IPS DF 19.7 (cell line): ENCODE measurements at places on chromosomes 6 and 20.

DNA sequence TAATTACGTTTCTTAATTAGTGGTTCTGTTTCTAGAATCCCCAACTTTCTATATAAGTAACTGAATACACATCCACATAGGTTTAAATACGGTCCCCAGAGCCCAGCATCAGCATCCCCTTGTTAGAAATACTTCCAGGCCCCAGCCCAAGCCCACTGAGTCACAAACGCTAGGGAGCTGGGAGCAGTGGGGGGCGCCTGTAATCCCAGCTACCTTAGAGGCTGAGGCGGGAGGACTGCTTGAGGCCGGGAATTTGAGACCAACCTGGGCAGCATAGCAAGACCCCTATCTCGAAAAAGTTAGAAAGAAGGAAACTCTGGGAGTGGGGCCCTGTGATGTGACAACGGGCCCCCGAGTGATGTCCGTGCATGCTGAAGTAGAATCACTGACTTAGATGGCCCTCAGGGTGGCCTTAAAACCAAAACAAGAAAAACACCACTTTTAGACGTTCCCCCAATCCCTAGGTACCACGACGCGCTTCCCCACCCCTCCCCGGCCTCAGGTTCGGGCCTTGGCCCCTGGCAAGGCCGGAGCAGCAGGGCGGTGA lies 1.3 kb upstream of the PPP1R3G start:
- DNase-seq, result no peak

GRCh38 chr6:166667796-166668610 lies 41.0 kb upstream of the RPS6KA2 start:
- no peak for DNase-seq

DNA sequence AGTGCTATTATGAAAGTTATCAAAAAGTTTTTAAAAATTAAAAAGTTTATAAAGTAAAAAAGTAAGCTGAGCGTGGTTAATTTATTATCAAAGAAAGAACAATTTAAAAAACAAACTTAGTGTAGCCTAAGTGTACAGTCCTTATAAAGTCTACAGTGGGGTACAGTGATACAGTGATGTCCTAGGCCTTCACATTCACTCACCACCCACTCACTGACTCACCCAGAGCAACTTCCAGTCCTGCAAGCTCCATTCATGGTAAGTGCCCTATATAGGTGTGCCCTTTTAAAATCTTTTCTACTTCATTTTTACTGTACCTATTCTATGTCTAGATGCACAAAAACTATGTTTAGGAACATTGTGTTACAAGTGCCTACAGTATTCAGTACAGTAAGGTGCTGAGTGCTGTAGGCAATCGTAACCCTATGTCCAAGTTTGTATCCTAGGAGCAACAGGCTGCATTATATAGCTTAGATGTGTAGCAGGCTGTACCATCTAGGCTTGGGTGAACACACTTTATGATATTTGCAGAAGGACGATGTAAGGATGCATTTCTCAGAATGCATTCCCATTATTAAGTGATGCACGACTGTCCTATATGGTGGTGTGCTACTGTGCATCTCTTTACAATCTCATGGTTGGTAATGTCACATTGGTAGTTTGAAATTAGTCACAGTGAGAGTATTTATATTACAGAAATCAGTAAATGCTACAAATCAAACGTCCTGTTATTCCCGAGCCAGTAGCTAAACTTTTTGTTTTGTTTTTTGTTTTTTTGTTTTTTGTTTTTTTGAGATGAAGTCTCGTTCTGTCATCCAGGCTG lies 158.3 kb downstream of the GMPR start:
- DNase-seq, result no peak

DNA sequence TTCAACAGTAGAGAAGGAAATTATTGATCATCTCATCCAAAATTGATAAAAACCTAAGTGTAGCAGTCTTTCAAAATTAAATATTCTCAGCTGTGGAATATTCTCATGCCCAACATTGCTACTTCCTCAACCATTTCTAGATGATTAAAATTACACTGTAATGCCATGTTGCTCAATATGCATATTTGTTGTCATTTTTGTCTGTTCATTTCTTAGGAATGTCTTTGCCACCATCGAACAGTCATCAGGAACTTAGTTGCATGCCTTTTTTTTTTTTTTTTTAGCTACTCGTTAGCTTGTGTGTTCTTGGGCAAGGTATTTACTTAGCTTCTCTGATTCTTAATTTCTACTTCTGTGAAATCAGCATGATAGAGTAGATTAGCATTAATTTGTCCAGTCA lies 188.6 kb downstream of the DTNBP1 start:
- DNase-seq, result no peak

DNA sequence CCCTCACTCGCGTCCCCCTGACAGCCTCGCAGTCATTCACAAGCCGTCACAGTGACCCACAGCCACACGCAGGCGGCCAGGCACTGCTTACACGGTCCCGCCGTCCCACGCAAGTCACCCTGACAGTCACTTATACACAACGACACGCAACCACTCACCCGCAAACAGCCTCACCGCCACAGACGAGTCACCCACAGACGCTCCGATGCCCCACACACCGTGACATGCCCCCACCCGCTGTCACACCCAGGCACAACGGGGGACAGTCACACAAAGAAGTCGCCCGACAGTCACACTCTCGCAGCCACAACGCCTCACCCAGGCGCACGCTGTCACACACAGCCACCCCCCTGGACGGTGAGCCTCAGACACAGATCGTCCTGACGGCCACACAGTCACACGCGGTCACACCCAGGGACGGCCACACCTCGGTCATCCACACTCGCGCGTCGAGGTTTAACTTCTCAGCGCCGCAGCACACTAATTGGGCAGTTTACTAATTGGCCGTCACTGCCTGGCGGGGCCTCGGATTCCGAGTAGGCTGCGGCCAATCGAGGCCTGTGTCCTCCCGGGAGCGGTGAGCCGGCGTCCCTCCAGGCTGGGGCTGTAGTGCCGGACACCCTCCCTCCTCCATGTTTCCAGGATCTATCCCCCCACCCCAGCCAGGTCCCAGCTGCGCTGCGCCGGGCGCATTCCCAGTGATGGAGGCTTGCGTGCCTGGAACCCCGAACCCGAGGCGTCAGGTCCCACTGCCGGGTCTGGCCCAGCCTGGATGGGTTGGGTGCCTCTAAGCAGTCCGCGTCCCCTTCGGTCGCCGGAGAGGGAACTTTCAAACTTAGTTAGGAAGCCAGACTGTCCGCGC lies 790 bp downstream of the TOX2 start:
- DNase-seq, result no peak

DNA sequence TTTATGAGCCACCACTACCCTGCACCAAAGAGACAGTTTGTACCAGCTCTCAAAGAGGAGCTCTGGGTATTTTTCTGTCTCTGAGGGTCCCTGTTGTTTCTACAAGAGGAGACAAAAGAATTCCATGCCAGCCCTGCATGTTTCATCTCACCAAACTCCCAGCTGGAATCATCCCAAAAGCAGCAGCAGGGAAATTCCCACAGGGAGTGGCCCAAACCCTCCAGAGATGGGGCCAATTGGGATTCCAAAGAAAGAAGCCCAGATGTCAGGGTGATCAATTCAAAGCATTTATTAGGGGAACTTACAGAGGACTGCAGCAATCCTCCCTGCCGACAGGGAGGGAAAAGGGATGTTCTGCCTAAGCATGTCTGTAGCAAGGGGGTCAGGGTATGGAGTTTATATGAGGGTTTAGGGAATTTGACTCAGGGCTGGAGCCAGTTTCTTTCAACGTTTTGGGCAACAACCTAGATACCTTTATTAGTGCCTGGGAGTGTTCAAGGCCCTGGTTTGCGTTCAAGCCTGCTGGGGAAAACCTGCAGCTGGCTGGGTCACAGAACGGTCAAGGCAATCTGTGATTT lies 47.2 kb downstream of the MUC22 start:
- no peak for DNase-seq

- no peak for DNase-seq
Observed at GRCh38 chr6:2194643-2195042, 50.8 kb downstream of the GMDS start.

- no peak for DNase-seq
Observed at GRCh38 chr20:35632539-35633115, 17.0 kb downstream of the SPAG4 start.

GRCh38 chr20:41089555-41089954 lies 47.8 kb upstream of the PLCG1 start:
- DNase-seq, result no peak

GRCh38 chr6:36685166-36685924 lies 6.8 kb downstream of the CDKN1A start:
- DNase-seq, result no peak

DNA sequence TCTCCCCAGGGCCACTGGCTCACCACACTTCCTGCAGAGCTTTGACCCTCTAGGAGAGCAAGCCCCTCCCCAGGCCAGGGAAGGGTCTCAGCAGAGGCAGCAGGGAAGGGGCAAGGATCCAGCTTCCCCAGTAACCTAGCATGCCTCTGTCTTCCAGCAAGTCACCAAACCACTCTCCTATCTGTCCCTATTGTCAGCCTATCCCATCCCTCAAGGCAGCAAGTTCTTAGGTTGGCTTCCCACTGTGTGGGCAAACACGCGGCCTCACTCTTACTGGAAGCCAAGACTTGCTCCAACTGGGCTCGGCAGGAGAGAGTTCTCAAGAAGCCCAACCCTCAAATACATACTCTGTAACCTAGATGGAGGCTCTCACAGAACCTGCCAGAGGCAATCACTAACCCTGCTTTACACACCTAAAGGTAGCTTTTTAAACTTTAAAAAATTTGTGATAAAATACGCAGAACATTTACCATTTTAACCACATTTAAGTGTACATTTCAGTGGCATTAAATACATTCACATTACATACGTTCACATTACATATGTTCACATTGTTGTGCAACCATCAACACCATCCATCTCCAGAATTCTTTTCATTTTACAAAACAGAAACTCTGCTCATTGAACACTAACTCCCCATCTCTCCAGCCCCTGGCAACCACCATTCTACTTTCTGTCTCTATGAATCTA lies 58.5 kb downstream of the MRPL14 start:
- no peak for DNase-seq

GRCh38 chr20:38726804-38727606 lies 2.7 kb downstream of the SLC32A1 start:
- DNase-seq, result peak; percentile 79

GRCh38 chr20:31642837-31643236 lies 5.1 kb downstream of the COX4I2 start:
- no peak for DNase-seq

DNA sequence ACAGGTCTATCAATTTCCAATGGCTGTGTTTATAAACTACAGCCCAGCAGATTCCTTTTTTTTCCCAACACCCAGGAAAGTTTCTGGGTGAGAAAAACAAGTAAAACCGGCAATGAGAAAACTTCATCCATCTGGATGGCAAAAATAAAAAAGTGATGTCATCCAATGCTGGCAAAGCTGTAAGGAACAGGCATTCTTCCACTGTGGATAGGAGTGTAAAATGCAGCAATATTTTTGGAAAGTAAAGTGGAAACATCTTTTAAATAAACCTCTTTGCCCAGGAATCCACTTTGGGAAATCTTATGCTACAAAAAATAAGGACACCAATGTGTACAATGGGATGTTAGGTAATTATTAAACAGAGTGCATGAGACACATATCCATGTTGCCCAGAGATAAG lies 102.1 kb upstream of the NT5E start:
- DNase-seq, result no peak

- DNase-seq, result peak; percentile 40
Observed at GRCh38 chr20:3115190-3116107, 30.9 kb upstream of the AVP start.

DNA sequence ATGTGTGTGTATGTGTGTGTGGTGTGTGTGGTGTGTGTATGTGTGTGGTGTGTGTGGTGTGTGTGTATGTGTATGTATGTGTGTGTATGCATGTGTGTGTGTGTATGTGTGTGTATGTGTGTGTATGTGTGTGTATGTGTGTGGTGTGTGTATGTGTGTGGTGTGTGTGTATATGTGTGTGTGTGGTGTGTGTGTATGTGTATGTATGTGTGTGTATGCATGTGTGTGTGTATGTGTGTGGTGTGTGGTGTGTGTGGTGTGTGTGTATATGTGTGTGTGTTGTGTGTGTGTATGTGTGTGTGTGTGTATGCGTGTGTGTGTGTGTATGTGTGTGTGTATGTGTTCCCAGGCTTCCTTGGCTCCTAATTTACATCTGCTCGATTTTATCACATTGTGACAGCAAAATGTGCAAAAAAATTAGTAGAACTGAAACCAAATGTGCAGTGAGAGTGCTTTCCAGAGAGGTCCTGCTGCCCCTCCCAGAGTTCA lies 234.5 kb downstream of the BMP7 start:
- no peak for DNase-seq

GRCh38 chr6:82703230-82703629 lies 339.6 kb downstream of the TPBG start:
- DNase-seq, result no peak

DNA sequence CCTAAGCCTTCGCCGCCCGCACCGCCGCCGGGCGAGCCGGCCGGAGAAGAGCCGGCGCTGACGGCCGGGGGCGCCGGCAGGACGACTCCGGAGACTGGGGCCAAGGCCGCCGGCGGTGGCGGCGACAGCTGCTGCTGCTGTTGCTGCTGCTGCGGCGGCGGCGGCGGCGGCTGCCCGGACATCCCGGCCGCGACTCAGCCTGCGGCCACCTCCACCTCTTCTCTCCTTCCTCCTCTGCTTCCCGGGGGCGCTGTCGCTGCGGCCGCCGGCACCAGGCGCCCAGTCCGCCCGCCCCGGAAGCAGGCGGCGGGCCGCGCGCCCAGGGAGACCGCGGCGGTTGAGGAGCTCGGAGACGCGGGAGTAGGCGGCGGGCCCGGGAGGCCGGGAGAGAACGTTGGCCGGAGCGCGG lies 307 bp downstream of the RANBP9 start:
- no peak for DNase-seq

DNA sequence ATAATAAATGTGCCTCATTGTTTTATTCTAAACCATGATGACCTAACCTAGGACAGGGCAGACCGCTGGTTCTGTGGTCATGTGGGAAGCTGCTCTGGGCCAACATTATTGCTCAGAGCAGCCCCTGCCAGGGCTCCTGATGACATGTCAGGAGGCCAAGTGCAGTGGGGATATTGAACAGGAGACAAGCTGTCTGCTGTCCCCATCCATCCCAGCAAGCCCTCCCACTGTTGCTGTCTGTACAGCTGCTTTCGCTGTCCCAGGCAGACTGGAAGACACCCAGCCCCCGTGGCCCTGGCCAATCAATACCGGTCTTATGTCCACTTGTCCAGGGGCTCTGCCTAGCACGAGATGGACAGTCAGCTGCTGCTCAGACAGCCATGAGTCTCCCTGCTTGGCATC lies 43.2 kb upstream of the FNDC1 start:
- DNase-seq, result no peak

GRCh38 chr6:155219858-155220301 lies 43.9 kb upstream of the CLDN20 start:
- no peak for DNase-seq

DNA sequence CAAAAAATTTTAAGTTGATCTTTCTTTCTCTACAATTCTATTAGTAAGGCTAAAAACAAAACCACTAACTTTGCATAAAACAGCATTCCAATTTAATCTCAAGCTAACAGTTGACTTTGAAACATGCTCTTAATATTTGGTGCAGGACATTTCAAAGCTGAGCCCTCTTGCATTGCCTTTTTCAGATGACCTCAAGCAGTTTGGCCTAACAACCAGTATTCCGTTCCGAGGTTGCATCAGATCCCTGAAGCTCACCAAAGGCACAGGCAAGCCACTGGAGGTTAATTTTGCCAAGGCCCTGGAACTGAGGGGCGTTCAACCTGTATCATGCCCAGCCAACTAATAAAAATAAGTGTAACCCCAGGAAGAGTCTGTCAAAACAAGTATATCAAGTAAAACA lies 194.0 kb downstream of the ARHGAP18 start:
- DNase-seq, result no peak
